Activated T-cell treated with anti-CD3 and anti-CD28 coated beads, Interleukin-2, amount 50 U/mL, for 48 hours (primary cell): ENCODE measurements at places on chromosomes 16 and 17.
A peak's percentile ranks its signal among the peaks of the same experiment; 100 is the strongest.

GRCh38 chr17:81520021-81520901 lies 7.7 kb upstream of the ACTG1 start:
- no peak for DNase-seq

DNA sequence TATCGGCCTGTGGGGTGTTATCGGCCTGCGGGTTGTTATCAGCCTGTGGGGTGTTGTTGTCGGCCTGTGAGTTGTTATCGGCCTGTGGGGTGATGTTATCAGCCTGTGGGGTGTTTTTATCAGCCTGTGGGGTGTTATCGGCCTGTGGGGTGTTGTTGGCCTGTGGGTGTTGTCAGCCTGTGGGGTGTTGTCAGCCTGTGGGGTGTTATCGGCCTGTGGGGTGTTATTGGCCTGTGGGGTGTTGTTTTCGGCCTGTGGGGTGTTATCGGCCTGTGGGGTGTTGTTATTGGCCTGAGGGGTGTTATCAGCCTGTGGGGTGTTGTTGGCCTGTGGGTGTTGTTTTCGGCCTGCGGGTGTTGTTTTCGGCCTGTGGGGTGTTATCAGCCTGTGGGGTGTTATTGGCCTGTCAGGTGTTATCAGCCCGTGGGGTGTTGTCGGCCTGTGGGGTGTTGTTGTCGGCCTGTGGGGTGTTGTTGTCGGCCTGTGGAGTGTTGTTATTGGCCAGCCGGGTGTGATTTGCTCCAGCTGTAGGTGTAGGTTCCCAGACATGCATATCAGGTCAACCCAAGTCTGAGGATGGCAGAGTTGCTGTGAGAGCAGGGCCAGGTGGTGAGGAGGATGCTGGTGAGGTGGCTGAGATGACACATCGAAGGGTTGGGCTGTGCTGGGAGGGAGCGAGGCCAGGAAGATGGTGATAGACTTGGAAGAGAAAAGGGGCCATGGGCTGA lies 7.1 kb downstream of the TRARG1 start:
- DNase-seq, result no peak

- DNase-seq, result no peak
Observed at GRCh38 chr17:72795941-72796340, 296.5 kb downstream of the SLC39A11 start.

GRCh38 chr17:50629902-50630301 lies 4.8 kb upstream of the ABCC3 start:
- DNase-seq, result no peak

DNA sequence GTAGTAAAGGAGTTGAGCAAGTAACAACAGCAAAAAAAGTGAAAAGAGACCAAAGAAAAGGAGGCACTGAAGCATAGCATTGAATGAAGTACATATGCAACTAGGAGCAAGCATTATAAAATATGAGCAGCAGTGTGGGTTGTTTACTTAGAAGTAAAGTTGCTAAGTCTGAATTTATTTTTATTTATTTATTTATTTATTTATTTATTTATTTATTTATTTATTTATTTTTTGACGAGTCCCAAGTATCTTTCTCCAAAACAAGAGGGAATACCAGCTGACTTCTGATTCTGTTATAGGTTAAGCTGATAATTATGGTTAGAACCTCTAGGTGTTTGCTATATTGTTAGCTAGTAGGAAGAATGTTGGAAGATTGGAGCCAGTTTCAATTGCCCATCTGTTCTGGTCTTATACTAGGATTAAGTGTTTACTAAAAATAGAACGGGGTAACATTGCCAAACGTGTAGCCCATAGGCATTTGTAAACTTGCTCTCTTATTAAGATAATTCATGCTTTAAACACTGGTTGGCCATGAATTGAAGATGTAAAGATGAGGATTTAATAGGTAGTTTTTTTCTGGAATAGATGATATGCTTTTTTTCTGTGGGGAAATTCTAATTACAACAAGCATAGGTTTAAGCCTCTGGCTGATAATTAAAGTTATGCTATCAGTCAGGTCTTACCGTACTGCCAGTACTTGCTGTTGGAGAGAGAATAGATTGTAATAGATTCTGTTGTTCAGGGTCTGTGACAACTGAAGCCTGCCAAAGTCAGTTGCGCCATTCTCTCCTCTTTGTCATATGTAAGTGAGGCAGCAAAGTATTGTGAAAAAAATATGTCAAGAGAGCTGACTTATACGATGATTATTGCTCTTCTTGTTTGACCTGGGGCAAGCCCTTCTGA lies 66.7 kb downstream of the PPM1E start:
- DNase-seq, result no peak

GRCh38 chr17:43350888-43351361 lies 47.9 kb upstream of the ARL4D start:
- peak; percentile 48 for DNase-seq

GRCh38 chr16:89105599-89106151 lies 12.0 kb downstream of the ACSF3 start:
- no peak for DNase-seq

GRCh38 chr17:75031972-75032719 lies 14.6 kb downstream of the ATP5PD start:
- DNase-seq, result peak; percentile 73

- DNase-seq, result no peak
Observed at GRCh38 chr17:28544402-28545140, 7.9 kb downstream of the UNC119 start.

GRCh38 chr16:88435437-88436355 lies 17.4 kb upstream of the ZFPM1 start:
- DNase-seq, result no peak

DNA sequence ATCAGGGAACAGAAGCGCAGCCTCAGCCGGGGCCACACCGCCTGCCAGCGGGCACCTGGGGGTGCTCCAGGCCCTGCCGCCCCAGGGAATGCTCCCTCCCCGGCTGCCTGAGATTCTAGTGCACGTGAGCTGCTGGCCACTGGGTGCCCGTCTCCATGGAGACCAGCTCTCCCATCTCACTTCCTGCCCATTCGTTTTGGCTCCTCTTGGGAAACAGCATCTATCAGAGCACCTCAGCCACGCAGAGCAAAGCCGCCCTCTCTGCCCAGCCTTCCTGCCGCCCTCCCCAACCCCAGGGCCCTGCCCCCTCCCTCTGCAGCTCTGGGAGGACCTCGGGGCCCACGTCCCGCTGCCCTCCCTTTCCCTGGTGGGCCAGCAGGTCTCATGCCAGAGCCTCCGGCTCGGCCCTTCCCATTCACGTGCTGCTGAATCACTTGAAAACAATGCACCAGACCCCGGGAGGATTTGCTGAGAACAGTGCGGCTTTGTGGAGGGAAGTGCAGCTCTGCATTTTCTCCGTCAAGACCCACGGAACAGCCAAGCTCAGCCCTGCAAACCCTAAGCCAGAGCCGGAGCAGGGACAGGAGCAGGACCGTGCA lies 19.4 kb downstream of the CEP295NL start:
- DNase-seq, result no peak

- DNase-seq, result no peak
Observed at GRCh38 chr17:34059423-34060220, 195.5 kb upstream of the CCL2 start.

DNA sequence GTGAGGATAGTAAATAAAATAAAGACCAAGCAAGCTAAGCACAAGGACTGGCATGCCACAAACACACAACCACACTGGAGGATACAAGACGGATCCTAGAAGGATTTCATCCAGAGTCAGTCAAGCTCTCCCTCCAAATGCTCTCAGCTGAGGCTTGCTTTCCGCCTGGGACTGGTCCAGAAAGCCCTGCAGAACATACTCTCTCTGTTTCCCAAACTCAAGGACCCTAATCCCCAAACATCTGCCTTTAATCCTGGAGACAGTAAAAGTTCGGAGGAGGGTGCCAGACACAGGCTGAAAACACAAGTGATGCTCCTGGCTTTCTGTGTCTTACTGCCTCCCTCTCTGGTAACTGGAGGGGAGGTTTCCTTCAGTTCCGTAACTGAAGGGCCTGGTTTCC lies 5.3 kb upstream of the HSD11B2 start:
- no peak for DNase-seq

DNA sequence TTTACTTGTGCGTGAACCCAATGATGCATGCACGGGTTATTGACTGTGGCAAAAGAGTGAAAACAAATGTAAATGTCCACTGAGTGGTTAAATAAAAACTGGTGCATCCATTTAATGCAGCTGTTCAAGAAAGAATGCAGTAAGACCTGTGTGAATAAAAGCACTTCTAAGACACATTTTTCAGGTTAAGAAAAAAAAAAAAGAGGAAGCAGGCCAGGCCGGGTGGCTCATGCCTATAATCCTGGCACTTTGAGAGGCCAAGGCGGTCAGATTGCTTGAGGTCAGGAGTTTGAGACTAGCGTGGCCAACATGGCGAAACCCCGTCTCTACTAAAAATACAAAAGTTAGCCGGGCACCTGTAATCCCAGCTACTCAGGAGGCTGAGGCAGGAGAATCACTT lies 11.8 kb downstream of the CNGB1 start:
- DNase-seq, result no peak

DNA sequence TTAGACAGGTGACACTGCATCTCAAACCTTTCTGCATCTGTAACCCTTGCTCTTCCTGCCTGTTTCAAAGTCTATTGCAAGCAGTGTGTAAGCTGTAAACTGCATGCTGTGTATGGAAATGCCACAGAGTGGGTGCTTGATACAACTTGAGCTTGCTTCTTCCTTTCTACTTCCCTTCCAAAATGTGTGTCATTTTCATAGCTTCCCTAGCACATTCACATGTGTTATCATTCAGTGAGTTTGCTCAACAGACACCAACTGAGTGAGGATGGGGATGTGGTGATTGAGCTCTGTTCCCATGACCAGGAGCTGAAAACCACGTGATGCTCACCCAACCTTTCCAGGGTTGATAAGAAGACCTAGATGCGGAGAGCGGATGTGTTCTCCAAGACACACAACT lies 111.1 kb downstream of the VAT1L start:
- DNase-seq, result no peak

DNA sequence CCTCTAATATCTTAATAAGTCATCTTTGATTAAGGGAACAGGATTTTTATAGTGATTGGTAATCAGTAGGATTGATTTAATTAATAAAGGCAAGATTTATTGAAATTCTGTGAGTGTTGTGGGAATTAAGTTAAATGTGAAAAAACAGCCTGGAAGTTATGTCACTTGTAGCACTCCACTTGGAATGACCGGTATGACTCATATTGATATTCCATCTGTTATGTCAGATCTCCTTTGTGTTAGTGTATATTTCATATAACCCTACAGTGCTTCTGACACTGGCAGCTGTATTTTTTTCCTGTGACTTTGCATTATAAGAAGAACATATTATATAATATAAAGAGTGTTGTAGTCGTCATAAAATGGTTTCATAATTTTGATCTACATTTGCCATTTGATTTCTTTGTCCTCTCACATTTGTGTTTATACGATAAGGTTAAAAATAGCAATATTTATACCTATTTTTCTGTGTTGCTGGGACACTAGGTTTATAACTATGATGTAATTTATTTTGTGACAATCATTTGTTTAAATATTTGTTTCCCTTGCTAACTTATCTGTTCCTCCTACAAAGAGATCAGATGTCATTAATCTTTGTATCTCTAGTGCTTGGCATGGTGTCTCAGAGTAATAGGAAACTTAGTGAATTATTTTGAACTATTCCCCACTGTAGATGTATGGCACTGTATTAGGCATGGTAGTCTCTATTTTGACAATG lies 249.0 kb downstream of the BCAS3 start:
- no peak for DNase-seq

- no peak for DNase-seq
Observed at GRCh38 chr17:55201308-55201932, 63.3 kb upstream of the HLF start.

- peak; percentile 42 for DNase-seq
Observed at GRCh38 chr17:48547808-48548522, 3.1 kb upstream of the HOXB2 start.

GRCh38 chr16:65843941-65844340 lies 522.5 kb upstream of the CDH5 start:
- no peak for DNase-seq

DNA sequence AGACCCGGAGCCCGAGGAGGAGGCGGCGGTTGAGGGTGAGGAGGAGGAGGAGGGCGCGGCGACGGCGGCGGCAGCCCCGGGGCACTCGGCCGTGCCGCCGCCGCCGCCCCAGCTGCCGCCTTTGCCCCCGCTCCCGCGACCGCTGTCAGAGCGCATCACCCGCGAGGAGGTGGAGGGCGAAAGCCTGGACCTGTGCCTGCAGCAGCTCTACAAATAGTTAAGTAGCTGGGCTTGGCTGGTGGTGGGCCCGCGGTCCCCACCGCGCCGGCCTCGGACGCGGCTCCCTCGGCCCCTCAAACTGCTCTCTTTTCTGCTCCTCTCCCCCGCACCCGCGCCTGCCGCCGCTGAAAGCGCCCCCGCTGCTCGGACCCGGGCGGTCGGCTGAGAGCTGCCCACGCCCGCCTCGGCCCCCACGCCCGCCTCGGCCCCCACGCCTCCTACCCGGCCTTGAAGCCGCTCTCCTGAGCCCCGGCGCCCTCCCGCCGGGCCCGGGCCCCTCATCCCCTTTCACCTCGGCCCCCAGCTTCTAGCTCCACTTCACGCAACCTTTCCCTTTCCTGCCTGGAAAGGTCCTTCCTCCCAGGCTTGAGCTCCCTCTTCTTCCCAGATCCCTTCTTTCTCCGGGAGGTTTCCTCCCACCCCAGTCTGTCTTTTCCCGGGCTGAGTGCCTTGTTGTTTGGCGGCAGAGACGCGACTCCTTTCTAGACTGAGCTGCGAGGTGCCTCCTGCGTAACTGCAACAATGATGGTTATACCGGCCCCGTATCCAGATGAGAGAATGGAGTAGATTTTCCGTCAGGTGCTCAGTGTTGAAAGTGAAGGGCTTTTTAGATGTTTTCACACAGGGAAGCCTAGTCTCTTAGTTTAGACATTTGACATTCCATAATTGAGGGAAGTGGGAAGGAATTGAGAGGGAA lies 850 bp downstream of the PPM1E start:
- DNase-seq, result peak; percentile 21

- DNase-seq, result peak; percentile 68
Observed at GRCh38 chr16:85245307-85246172, 133.3 kb upstream of the CIBAR2 start.

DNA sequence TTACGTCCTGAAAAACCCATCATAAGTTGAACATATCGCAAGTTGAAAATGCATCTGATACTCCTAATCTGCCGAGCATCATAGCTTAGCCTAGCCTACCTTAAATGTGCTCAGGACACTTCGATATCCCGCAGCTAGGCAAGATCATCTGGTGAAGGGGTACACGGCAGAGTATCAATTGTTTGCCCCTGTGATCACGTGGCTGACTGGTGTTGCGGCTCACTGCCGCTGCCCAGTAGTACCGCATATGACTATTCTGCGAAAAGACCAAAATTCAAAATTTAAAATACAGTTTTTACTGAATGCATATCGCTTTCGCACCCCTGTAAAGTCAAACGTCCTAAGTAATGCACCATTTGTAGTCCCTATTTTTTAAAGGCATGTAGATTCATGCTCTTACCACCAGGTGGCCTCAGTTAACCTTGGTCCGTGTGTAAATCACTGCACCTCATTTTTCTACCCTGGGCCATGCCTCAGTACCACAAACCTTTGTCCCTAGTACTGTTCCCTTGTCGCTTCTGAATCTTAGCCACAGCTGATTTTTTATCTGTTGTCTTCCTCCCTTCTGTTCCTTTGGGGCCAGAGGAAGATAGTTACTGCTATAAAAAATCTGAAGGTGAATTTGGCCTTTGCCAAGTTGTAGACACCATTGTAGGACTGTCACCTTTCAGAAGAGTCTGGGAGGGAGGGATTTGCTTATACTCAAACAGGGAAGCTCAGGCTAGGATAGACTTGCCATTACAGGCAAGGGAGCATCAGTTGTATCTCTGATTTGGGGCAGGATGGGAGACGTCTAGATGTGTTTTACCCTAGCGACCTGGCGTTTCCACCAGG lies 34.4 kb downstream of the WWP2 start:
- DNase-seq, result peak; percentile 32
